CD4-positive, alpha-beta T cell (primary cell): ENCODE measurements at places on chromosomes 7 and 10.

- DNase-seq, result no peak
These were observed 362.3 kb downstream of the GATA3 start for GRCh38 chr10:8416760-8417159.

DNA sequence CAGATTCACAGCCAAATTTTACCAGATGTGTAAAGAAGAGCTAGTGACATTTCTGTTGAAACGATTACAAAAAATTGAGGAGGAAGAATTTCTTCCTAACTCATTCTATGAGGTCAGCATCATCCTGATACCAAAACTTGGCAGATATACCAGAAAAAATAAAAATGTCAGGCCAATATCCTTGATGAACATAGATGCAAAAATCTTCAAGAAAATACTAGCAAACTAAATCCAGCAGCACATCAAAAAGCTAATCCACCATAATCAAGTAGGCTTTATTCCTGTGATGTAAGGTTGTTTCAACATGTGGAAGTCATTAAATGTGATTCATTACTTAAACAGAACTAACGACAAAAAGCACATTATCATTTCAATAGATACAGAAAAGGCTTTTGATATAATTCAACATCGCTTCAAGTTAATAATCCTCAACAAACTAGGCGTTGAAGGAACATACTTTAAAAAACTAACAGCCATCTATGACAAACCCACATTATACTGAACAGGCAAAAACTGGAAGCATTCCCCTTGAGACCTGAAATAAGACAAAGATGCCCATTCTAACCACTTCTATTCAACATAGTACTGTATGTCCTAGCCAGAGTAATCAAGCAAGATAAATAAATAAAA lies 807.7 kb upstream of the ZWINT start:
- no peak for DNase-seq

DNA sequence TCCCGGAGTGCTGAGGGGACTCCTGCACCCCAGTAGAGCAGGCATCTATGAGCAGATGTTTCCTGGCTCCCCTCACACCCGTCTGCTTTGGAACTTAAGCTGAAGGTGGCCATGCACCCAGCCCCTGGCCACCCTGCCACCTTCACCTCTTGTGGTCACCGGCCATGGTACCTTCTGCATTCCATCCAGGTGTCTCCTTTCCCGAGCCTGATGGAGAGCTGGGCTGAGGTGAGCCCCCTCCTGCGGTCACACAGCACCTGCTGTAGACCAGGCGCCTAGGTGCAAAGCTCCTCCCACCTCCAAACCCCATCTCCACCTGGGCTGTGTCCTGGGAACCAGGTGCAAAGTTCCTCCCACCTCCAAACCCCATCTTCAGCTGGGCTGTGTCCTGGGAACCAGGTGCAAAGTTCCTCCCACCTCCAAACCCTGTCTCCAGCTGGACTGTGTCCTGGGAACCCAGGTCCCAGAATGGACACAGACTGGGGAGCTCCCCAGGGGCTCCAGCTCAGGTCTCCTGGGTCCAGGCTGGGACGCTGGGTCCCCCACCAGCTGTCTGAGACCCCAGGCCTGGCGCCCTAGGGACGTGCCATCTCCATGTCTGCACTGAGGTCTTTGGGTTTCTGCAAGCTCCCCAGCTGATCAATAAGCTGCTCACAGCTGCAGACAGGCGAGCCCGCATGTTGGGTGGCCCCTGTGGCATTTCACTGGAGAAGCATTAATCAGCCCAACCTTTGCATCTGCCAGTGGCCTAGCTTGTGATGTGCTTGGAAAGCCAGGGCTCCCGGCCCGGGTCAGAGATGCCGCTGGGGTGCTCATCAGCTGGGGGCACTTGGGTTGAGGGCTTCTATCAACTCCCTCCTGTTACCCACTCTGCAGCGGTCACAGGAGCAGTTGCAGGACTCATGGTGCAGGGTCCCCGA lies 61.2 kb upstream of the INPP5A start:
- no peak for DNase-seq

- DNase-seq, result no peak
These were observed 14.4 kb upstream of the GSTK1 start for GRCh38 chr7:143248761-143249354.

DNA sequence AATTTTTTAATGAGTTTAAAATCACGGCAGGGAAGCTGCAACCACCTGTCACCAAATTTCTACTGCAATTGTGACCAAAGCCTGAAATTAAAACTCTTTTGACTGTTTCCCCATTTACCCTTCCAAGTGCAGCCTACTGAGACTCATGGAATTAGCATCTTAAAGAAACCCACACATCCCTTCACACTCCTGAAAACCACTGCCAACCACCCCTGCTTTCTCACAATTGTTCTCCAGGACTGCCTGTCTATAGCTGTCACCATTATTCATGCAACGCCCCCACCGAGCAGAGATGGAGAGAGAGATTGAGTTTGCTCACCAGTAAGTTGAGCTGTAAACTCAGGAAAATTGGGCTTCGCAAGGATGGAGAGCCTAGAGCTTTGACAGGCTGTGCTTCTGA lies 383.8 kb upstream of the SORCS1 start:
- DNase-seq, result no peak

DNA sequence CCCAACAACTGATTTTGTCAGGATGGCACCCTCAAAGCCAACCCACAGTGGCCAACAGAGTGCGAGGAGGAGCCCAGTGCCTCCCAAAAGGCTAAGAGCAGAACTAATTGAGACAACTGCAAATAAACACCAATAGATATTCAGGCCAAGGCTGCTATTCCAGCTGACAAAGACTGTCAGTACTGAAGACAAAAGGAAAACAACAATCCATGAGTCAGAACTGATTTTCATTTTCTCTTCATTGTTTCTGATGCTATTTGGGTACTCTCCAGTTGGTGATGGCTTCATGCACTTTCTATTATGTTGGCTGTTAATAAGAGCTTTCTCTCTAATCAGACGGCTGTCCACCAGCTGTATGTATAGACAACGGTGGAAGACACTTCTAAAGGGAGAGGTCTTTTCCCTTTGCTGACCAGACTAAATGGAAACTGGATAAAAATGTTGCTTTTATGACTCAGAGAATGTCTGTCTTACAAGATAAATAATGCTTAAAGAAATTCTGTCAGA lies 515.9 kb downstream of the PARD3 start:
- no peak for DNase-seq

DNA sequence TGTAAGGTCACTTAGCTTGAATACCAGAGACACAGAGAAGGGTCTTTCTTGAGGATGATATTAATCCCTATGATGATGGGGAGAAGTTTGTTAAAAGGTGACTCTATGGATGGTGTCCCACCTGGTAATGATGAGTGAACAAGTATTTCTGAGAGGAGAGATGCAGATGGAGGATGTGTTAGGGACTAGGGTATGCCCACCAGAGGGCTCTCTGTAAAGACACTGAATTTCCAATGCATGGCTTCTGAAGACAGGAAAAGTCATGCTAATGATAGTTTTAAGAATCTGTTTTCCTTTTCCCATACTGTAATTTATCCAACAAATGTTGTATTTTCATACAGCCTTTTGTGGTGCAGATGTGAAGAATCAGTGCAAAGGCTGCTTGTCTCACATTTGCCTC lies 1250.9 kb upstream of the CELF2 start:
- no peak for DNase-seq

DNA sequence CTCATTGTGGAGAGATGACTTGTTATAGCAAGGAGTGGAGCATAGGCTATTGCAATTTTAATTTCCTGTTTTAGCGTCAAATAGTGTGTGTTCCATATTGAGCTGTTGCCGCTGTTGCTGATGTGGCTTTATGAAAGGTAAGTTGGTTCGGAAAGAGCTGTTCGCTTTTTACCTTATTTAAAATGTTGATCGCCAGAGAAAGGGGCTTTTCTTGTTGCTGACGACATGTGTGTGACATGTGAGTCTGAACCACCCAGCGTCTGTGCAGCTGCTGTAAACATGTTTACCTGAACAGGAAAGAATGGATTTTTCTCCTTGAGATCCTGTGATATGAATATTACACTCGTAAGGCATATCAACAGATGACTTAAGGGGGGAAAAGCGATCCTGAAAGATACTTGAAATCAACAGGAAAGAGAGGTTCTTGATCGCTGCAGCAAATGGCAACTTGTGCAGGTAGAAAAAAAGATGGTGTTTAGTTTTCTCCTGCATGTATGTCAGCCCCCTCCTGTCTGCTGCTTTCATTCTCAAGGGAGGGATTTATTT lies 2.5 kb downstream of the ZEB1 start:
- DNase-seq, result peak; percentile 28

- DNase-seq, result no peak
These were observed 23.7 kb downstream of the PARP12 start for GRCh38 chr7:140039066-140039465.

- no peak for DNase-seq
These were observed 500.4 kb downstream of the GFRA1 start for GRCh38 chr10:115772606-115773005.

DNA sequence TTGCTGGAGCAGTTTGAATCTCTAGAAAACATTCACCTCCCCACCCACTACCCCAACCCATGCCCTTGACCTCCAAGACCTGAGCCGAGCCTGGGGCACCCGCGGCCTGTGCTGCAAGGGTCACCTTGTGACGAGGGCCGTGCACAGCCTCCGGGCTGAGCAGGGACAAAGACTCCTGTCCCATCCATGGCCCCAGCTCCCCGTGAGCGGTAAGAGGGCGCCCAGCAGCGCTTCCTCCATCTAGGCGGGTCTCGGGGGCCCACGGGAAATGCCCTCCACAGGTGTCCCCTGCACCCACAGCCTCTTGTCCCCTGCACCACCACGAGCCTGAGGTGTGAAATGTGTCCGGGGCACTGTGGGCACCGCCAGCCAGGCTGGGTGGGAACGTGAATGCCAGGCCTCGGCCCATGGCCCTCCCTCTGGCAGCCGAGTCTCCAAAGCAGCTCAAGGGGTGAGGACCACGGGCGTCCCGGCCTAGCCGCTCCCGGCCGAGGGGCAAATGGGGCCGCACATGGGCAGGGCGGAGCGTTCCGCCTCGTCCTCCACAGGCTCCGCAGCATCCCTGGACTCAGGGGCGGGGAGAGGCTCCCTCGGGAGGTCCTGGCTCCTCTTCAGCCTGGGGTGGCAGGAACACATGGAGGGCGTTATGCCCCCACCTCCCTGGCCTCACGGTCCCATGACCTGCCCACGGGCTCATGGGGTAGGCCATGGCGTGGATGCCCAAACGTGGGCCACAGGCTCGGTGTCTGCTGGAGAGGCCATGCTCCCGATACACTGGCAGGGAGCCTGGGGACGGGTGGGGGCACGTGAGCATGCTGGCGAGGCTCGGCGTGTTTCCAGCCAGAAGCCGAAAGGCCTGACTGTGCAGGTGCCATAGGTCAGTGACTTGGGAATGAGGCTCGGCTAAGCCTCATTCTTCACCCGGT lies 21.1 kb downstream of the DPYSL4 start:
- no peak for DNase-seq

GRCh38 chr10:96288151-96288621 lies 16.0 kb upstream of the DNTT start:
- no peak for DNase-seq

- no peak for DNase-seq
These were observed 166.7 kb downstream of the TCERG1L start for GRCh38 chr10:131144711-131145375.

GRCh38 chr10:47364911-47365310 lies 16.7 kb downstream of the RBP3 start:
- no peak for DNase-seq

DNA sequence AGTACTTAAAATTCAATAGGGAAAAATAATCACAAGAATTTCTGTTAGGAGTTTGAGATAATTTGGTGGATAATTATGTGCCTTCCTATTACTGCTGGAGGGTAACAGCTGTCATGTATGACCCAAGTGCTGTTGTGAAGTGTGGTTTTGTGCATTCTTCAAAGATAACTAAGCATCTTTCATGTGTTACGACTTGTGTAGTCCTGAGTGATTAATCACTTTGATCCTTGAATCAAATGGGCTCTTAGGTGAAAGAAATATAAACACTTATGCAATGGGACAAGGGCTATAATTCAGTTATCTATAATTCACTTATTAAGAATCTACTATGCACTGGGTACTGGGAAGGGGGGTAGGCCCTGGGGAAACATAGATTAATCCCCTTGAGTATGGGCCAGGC lies 89.0 kb downstream of the CH25H start:
- DNase-seq, result no peak

DNA sequence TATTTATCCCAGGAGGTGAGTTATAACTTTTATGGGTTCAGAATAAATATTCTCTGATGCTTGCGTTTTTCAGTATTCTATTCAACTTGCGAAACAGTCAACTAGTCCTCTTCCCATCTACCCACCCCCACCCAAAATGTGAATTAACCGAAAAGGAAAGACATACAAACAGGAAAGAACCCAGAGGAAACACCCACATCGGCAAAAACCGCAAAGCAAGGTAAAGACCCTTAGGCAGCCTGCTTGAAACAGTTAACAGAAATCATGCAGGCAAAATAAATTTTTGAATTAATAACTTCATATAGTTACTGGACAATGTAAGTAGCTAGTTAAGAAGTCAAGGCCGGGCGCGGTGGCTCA lies 5.4 kb downstream of the ZC3HAV1 start:
- no peak for DNase-seq

DNA sequence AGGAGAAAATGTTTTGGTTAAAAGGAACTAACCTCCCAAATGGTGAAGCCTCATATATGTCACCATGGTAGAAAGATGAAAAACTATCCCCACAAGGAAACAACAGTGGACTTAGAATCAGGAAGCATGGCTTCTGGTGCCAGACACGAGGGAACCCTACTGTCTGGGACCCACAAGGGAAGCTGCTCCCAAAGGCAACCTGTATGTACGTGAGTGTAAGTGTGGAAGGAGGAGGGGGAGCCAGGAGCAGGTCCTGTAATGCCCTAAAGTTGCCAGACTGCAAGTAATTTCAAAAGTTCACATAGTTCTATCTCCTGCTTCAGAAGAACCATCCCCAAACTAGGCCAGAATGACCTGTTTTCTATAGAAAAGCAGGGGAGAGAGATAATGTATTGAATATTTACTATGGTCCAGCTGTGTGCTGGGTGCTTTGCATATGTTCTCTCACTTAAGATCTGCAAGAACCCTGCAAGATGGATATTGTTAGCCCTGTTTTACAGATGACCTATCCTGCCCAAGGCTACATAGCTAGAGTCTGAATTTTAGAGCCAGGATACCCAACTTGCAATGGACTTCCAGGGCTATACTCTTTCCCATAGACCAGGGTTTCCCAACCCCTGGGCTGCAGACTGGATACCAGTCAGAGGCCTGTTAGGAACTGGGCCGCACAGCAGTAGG lies 19.2 kb downstream of the DUSP5 start:
- DNase-seq, result no peak
